ENCODE measurements at places on chromosomes 2 and 18. TPM values are rescaled to one million over a fixed set of nuclear protein-coding genes. Genes with fewer than 3 reads are reported as not detected.

The CERKL gene
- not detected for total RNA-seq

The PLCL1 gene
- total RNA-seq: 0.12 TPM

The PLB1 gene
- 0.25 TPM for total RNA-seq

The ACKR3 gene
- total RNA-seq: 7.1 TPM

The ATP6V1B1 gene
- total RNA-seq: not detected

The YWHAQ gene
- total RNA-seq: 126 TPM

The AMER3 gene
- total RNA-seq: not detected

The TSPYL6 gene
- total RNA-seq: not detected

The TEX261 gene
- total RNA-seq: 54.0 TPM

The NYAP2 gene
- total RNA-seq: 0.15 TPM

The CD8B gene
- total RNA-seq: 0.46 TPM

The TOGARAM2 gene
- total RNA-seq: 0.58 TPM

The CRIM1 gene
- 5.0 TPM for total RNA-seq

The MGAT4A gene
- total RNA-seq: 32.7 TPM

The UGT1A7 gene
- not detected for total RNA-seq

The DDX1 gene
- 52.6 TPM for total RNA-seq

The CFC1 gene
- total RNA-seq: not detected

Data from B cell (primary cell).